Activated naive CD8-positive, alpha-beta T cell treated with anti-CD3 and anti-CD28 coated beads for 36 hours (primary cell): ENCODE measurements at places on chromosomes 5 and 9.
A peak's percentile ranks its signal among the peaks of the same experiment; 100 is the strongest.

- DNase-seq, result no peak
These were observed 36.2 kb upstream of the RAPGEF1 start for GRCh38 chr9:131776036-131776435.

DNA sequence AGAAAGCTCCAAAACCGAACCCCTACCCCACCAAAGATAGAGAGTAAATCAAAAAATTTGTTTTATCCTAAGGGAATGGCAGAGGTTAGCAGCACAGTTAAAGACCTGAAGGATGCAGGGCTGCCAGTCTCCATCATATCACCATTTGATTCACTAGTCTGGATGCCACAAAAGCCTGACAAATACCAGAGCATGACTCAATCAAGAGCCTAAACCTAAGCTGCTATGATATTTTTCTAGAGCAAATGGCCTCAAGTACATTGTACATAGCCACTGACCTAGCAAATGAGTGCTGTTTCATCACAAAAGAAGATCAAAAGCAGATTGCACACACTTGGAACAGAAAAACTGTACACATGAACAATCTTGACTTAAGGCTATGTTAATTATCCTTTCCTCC is 48.0 kb downstream of the DPYSL3 start:
- DNase-seq, result no peak

GRCh38 chr9:126947529-126947928 is 32.9 kb downstream of the RALGPS1 start:
- no peak for DNase-seq

GRCh38 chr5:98573834-98574320 is 199.6 kb upstream of the RGMB start:
- no peak for DNase-seq

- DNase-seq, result no peak
These were observed 215.7 kb upstream of the ELL2 start for GRCh38 chr5:96177303-96177869.

GRCh38 chr9:130932255-130933079 is 6.6 kb downstream of the FIBCD1 start:
- no peak for DNase-seq

DNA sequence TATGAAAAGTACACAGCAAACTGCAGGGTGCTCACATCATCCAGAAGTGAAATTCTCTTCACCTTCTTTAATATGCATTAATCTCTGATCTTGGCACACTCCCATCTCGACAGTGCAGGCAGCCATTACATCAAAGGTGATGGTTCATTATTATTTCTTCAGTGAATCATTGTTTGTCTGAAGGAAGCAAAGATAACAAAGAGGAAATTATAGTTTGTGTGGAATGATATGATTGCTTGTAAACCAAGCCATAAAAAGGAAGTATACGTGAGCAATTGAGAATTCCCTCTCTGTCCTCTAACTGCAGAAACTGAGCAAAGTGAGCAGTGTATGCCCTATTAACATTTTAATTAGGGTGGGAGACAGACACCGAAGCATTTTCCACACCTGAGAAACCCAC is 171.6 kb upstream of the PPP1R2B start:
- no peak for DNase-seq

DNA sequence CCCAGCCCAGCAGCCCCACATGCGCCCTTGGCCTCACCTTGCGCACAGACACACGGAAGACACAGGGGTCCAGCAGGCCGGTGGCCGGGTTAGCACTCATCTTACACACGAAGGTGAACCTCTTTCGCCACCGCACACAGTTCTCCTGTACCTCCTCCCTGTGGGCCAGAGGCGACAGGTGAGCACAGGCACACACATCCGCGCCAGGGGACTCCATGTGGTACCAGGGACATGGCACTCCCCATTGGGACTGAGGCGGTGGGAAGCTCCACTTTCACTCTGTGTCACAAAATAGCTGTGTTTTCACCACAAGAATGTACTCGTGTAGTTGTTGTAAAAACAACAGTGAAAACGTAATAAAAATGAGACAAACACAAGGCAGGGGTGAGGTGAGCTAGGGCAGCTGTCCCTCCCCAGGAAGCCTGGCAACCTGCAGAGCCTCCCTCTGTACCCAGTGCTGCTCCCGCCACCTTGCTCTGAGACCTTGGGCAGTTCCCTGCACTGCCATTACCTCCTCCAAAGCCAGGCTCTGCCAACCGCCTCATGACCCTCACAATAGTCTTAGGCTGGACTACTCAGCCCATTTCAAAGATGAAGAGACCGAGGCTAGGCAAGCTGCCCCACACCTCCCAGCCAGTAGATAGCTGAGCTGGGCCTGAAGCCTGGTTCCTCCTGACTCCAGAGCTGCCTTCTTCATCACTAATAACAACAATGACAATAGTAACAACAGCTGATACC is 16.3 kb upstream of the DPM2 start:
- peak; percentile 56 for DNase-seq

GRCh38 chr5:150497274-150497988 is 10.5 kb upstream of the NDST1 start:
- DNase-seq, result no peak

DNA sequence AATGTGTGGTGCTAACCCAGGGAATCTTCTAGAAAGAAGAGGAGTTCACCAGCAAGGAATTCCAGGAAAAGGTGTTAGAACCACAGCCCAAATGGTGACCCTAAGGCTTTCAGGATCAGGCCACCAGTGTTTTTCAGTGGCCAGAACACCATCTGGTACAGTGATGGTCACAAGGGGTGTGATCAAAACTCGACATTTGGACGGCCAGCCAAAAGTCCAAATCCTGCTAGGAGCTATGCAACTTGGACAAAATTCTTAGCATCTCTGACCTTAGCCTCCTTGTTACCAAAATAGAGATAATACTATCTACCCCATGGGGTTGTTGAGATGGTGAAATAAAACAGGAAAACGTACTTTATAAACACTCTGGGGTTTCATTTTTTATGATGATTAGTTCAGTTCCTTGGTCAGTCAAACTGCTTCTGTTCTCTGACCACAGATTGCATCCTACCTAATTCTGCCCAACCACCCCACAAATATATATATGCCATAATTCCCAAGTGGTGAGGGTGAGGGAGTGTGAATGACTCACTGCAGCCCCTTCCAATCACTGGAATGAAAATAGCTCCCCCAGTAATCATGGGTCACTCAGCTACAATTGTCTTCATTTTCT is 210.3 kb downstream of the CDK5RAP2 start:
- DNase-seq, result no peak

DNA sequence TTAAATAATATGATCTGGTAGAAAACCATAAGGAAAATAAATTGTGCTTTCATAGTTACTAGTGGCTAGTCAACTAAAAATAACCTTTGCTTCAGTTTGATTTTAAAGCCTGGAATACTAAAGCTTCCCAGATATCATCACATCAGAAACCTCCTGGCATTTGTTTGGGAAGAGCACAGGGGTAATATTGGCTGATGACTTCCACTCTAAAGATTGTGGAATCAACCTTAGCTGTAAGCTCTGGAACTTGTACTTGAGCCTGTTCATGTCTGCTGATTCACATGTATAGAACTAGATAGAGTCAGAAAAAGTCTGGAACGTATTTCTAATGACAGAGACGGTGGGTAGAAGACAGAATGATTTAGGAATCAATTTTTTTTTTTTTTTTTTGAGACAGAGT is 345.0 kb downstream of the CWC27 start:
- DNase-seq, result no peak

DNA sequence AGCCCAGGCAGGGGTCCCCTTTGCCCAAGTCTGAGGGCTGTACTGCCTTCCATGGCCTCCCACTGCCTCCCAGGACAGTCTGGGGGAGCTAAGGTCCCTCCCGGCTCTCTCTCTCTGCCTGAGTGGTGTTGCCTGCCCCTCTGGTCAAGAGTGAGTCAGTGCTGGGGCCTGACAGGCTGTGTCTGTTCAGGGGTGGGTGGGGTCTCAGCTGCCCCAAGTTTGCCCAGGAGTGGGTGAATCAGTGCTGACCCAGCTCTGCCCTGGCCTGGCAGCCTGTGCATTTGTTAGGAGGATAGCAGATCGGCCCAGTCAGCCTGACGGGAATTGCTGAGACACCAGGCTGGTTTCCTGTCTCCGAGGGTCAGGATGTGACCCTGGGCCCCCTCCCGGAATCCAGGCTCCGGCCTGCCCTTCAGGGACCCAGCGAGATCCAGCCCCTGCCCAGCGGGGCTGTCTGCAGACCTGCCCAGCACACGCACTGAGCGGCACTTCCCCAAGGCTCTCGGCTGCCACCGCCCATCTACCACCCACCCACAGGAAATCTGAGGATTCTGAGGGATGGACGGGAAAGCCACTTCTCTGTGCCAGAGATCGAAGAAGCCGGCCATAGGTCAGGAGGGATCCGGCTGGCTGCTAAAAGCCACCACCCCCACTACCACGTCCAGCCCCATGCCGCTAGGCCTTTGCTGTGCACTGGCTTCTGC is 15.9 kb downstream of the ENG start:
- no peak for DNase-seq

DNA sequence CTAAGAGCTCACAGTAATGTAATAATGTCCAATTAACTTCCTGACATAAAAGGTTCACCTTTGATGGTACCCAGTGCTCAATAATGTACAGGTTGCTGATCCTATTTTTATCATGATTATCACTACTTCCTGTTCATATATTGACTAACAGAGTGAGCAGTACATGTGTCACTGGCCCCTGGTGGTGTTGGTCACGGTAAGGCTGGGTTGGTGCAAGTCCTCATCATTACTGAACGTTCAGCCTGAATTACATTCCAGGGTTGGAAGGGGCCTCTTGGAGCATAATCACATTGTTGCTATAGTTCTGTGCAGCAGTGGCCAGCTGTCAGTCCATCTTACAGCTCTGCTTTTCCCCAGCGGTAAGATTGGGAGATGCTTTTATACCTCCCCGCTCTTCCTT is 24.2 kb upstream of the CKMT2 start:
- no peak for DNase-seq

DNA sequence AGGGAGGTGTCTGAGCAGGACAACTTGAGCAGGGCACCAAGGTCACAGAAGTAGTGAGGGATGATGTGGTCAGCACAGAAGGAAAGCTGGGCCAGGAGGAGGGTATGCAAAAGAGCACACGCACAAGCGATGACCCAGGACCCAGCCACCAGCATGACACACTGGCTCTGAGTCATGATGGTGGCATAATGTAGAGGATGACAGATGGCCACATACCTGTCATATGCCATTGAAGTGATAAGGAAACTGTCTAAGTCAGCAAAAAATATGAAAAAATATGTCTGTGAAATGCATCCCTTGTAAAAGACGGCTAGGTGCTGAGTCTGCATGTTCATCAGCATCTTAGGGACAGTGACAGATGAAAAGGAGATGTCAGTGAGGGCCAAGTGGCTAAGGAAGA is 380 bp downstream of the OR1J1 start:
- DNase-seq, result no peak

DNA sequence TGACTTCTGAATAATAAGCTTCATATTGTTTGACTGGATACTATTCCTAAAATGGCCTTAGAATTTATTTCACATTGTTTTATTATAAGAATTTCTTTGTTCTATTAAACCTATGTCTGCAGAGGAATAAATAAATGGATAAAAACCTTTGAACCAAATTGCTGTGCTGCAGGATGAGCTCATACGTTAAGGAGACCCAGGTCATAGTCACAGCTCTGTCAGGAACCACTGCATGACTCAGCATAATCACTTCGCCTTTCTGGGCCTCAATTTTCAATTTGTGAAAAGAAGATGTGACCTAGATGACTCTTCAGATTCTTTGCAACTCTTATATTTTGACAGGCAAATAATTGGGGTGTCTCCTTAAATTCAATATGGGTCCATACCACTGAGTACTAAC is 36.7 kb upstream of the HMHB1 start:
- no peak for DNase-seq

DNA sequence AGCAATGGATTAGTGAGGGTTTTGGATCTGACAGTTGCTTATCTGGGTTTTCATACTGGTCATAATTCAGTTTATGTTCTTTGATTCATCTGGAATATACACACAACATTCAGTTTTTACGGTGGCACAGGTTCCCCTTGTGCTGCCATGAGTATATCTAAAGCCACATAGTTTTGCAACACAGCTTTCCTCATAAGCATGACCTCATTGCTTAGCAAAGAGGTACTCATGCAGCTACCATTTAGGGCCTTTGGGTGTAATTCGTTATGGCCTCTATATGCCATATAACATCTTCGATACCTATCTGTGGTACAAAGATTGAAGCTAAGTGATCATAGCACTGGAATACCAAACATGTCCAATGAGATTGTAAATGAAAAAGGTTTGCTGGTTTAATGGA is 2.9 kb upstream of the RBM22 start:
- DNase-seq, result no peak

GRCh38 chr5:178121391-178122276 is 8.3 kb downstream of the N4BP3 start:
- no peak for DNase-seq

DNA sequence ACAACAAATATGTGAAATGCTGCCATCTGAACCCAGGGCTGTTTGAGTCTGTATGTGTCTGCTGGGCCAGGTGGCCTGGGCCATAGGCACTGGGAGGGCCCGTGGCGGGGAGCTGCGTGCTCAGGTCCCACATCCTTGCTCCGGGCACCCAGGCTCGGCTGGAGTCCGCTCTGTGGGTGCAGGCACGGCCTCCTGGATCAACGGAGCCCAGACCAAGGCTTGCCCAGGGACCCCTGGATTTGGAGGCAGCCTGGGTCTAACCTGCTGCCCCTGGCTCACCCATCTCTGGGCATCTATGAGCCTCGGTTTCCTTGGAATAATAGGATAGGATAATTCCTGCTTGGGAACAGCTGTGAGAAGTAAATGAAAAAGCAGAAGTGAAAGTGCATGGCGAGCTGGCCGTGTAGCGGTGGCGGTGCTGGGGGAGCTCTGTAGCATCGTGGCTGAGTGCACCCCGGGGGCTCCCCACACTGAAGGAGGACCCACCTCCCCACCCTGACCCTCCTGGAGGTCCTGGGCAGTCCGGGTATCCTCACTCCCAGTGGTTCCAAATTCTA is 1.2 kb downstream of the CDHR2 start:
- DNase-seq, result no peak
